ENCODE measurements at places on chromosomes 16 and 17.
A peak's percentile ranks its signal among the peaks of the same experiment; 100 is the strongest.

- DNase-seq, result no peak
These were observed 986 bp downstream of the CRISPLD2 start for GRCh38 chr16:84820771-84821170.

DNA sequence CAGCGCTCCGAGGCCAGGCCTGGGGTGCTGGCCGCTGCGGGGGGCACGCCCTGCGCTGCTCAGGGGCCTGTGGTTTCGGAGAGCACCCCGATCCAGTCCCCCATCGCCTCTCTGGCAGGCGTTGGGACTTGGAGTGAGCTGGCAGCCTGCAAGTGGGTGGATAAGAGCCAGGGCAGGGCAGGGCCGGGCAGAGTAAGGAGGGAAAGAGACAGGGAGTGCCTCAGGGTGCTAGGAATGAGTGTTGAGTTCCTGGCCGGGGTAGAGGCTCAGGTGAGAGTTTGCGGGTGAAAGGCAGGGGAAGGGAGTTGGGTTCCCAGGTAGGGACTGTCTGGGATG is 1.3 kb downstream of the CDH13 start:
- DNase-seq, result no peak

- no peak for DNase-seq
These were observed 50.1 kb downstream of the HSD17B2 start for GRCh38 chr16:82085011-82085779.

- DNase-seq, result no peak
These were observed 8.5 kb downstream of the ZC3H18 start for GRCh38 chr16:88578446-88579313.

DNA sequence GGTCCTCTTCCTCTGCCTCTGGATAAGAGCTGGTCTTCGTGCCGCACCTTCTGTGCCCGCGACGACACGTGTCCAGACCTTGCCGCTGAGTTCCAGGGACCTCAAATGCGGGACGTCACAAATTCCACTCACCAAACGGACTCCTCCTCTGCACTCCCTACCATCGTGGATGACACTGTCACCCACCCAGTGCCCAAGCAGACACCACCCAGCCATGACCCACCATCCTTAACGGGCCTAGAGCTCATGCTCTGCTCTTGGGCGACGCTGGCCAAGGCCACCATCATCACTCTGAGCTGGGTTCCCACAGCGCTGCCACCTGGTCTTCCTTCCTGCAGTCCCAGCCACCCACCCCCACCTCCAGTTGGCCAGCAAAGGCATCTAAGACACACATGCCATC is 96.4 kb upstream of the RPL38 start:
- no peak for DNase-seq

- no peak for DNase-seq
These were observed 96.6 kb downstream of the METRNL start for GRCh38 chr17:83175822-83176622.

- no peak for DNase-seq
These were observed 47.9 kb downstream of the CBFA2T3 start for GRCh38 chr16:88929091-88929445.

DNA sequence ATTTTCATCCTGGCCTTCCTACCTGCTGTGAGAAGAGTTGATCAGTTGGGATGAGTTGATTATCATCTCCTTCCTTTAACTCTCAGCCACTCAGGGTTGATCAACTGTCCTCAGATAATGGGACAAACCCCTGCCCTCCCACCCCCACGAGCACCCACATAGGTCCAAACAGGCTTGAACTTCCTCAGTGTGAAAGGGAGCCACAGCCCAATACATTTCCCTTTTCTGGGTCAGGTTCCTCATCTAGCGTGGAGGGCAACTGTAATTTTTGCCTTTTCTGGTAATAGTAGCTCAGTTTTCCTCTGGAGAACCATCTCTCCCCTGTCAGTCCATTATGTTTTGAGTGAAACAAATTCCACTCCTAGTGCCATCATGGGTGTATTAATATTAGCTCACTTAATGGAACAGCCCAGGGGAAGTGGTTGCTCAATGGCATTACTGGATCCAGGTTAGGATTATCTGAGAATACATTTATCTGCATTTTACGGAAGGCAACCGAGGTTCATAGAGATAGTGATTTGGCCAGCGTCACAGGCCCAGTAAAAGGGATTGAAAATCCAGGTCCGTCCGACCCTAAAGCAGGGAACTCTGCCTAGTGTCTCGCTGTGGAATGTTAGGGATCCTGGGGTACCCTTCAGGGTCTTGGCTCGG is 476 bp upstream of the LPCAT2 start:
- no peak for DNase-seq

GRCh38 chr17:36069136-36069535 is 5.1 kb downstream of the CCL18 start:
- no peak for DNase-seq

DNA sequence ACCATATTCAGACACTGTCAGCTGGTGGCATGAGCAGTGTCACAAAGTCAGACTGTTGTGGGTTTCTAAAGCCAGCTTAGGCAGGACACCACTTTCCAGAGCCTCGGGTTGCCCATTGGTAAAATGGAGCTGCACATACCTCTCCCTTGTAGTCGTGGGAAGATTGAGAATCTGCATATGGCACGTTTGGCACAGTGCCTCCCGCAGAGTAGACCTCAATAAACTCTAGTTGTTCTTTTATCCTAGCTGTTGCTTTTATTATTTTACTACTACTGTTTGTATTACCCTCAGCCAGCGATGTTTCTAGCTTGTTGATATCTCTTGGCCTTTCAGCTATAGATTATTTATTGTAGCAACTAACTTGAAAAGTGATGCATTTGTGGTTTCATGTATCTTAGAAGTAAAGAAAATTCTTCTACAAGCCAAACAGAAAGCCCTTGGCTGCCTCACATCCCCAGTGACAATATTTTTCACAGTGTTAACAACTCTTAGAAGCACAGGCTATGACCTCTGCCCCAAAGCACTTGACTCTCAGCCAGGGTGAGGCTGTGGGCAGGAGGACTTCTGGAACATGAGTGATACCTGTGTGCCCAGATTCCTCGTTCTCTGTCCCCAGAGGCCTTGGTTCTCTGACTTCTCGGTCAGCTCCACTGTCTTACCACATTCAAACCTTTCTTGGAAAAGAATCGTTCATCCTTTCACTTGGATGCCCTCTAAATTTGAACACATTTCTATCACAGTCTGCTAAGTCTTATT is 351.6 kb downstream of the SNX29 start:
- DNase-seq, result no peak

GRCh38 chr17:75411328-75412067 is 6.0 kb upstream of the GRB2 start:
- DNase-seq, result no peak

DNA sequence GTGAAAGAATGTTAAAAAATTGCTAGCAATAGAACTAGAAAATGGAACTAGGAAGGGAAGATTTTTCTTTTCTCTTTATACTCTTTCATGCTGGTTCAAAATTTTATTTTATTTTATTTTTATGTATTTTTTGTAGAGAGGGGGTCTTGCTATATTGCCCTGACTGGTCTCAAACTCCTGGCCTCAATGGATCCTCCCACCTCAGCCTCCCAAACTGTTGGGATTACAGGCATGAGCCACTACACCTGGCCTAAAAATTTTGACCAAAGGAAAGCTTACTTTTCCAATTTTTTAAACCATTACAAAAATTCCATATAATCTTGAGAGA is 10.0 kb upstream of the TERF2 start:
- no peak for DNase-seq

- DNase-seq, result no peak
These were observed 8.3 kb downstream of the ALKBH5 start for GRCh38 chr17:18191967-18192366.

DNA sequence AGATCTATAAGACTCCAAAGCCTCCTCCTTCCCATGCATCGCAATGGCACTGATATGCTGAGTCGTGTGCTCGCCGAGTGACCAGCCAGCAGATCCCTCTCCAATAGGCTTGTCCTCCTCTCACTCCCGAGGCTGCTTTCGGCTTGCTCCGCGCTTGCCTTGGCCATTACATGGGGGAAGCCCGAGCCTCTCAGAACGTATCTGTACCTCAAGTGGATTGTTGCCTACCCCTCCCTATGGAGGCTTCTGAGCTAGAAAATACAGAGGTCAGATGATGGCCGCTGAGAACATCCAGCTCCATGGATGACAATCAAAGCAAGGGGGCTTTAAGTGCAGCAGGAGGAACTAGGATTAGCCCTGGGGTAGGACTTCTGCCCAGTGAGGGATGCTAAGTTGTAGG is 7.7 kb upstream of the NLRP1 start:
- DNase-seq, result no peak

DNA sequence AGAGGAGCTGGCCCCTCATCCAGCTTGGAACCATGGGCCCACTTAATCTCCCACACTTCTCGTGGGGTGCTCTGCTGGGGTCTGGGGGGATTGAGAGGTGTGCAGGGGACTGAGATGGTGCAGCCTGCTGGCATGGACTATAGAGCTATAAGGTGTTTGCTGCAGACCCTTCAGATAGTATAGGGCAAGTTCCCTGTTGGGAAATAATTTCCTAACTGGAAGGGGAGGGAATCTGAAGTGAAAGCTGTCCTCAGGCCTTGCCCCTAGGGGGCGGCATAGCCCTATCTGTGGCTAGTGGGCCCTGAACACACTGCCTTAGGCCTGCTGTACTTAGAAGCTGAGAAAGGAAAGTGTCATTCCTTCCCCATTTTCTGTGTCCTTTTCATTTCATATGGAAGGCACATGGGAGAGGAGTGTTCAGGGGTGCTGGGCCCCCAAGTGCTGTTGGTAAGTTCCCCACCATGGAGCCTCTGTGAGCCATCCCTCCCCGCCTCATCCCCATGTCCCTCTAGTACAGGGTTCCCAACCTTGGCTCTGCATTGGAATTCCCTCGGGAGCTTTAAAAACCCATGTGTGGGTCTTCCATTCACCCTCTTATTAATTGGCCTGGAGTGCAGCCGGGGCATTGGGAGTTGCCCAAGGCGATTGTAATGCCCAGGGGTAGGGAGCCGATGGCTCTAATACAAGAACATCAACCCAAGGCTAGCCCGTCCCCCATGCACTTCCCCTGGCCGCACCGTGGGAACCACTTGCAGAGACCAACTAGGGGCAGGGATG is 19.7 kb downstream of the GOSR2 start:
- peak; percentile 70 for DNase-seq

- no peak for DNase-seq
These were observed 3.0 kb downstream of the CYLD start for GRCh38 chr16:50744881-50745280.

DNA sequence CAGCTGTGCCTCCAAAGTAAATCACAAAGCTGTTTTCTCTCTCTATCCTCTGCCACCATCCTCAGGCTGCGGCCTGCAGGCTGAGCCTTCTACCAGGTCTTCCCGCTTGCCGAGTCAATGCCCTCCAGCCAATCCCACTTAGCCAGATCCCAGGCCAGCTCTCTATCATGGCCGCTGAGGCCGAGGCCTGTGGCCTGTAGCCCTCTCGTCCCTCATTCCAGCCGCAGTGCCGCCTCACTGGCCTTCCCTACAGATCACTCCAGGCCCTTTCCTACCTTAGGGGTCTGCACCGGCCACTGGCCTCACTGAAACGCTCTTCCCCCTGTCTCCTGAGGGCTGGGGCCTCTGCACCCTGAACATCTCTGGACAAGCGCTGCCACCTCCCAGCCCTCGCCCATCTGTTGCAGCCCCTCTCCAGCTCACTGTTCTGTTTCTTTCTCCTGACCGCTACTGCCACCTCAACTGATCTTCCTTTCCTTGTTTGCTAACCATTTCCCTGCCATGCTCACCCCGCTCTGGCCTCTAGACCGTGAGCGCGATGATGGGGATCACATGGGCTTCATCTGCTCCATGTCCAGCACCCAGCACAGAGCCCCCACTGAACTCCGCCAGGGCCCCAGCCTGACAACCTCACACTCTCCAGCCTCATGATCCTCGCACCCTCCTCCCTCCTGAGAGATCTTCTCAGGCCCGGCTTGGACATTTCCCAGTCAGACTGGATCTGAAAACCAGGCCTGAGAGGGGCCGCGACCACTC is 8.5 kb downstream of the KNOP1 start:
- no peak for DNase-seq

DNA sequence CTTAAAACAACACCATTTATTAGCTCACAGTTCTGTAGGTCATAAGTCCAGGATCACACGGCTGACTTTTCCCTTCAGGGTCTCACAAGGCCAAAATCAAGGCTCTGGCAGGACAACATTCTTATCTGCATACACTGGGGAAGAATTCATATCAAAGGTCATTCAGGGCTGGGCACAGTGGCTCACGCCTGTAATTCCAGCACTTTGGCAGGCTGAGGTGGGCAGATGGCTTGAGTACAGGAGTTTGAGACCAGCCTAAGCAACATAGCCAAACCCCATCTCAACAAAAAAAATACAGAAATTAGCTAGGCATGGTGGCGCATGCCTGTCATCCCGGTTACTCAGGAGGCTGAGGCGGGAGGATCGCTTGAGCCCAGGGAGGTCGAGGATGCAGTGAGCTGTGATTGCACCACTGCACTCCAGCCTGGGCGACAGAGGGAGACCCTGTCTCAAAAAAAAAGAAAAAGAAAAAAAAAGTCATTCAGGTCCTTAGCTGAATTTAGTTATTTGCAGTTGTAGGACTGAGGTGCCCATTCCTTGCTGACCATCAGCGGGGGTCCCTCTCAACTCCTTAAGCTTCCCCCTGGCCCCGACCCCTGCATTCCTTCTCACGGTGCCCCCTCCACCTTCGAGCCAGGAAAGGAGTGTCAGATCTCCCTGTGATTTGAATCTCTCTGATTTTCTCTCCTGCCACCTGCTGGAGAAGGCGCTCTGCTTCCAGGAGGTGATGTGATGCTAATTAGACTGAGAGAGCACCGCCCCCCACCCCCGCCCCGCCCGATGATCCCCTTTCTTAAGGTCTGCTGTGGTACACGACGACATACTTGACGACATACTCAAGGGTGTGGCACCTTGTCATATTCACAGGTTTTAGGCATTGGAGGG is 91.8 kb upstream of the CLEC18A start:
- DNase-seq, result no peak

GRCh38 chr16:268141-269053 is 7.3 kb downstream of the RGS11 start:
- no peak for DNase-seq

- DNase-seq, result no peak
These were observed 257.5 kb downstream of the ENGASE start for GRCh38 chr17:79332011-79332554.

DNA sequence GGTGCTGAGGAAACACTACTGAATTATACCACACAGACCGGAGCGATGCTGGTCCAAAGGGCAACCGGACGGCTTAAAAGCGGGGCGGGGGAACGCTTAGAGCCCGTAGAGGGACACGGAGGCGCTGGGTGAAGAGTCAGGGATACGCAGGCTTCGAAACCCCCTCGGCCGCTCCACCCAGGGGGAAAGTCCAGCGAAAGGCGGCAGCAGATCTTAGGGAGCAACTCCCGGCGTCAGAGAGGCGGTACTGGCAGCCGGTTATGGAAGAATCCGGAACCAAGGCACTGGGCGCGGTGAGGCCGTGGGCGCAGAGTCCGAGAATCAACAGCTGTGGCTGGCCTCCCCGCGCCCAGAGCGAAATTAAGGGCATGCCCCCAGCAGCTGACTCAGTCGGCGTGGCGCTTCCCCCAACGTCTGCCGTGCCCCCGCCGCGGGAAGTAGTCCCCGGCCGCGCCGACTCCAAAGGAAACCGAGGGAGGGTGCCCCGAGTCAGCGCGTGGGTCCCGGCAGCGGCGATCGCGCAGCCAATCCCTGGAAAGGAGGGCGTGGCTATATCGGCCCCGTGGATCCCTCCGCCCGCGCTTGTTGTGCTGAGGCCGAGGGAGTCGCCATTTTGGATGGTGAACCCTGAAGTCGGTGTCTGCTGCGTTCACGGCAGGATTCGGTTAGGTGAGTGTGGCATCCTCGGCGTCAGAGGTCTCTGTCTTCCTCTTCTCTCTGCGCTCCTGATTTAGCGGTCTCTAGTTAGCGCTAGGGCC is at the start of gene IST1:
TSS of gene IST1 (plus strand) at position 611 of the 758 bp plus-strand sequence. CDS start 20,110 bp downstream, outside the sequence.
- peak; percentile 98 for DNase-seq

GRCh38 chr17:10233161-10233560 is 34.8 kb upstream of the GAS7 start:
- no peak for DNase-seq

- no peak for DNase-seq
These were observed 366.3 kb upstream of the HSBP1 start for GRCh38 chr16:83441517-83441916.

Data from dorsolateral prefrontal cortex (tissue), 122 donors.